ENCODE measurements at places on chromosomes 1 and 21.
A peak's percentile ranks its signal among the peaks of the same experiment; 100 is the strongest.

GRCh38 chr1:232162001-232162400, 467.9 kb downstream of the SIPA1L2 start:
- no peak for DNase-seq

GRCh38 chr1:55369474-55369873, 154.3 kb upstream of the USP24 start:
- DNase-seq = no peak

DNA sequence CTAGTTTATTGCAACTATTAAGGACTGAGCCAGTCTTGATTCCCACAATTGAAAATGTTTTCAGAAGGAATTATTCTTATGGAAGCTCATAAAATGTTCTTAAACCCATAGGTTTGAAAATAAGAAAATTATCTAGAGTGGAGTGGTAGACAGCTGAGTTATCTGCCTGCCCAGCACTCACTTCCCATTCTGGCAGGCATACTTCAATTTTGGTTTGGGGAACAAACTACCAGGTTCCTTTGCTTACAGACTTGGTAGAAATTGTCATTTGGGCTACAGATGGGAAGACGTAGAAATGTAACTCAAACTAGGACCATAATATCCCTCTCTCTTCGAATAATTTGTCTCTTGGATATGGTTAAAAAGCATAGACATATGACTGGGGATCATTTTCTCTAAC, 18.4 kb downstream of the JUN start:
- DNase-seq = no peak

DNA sequence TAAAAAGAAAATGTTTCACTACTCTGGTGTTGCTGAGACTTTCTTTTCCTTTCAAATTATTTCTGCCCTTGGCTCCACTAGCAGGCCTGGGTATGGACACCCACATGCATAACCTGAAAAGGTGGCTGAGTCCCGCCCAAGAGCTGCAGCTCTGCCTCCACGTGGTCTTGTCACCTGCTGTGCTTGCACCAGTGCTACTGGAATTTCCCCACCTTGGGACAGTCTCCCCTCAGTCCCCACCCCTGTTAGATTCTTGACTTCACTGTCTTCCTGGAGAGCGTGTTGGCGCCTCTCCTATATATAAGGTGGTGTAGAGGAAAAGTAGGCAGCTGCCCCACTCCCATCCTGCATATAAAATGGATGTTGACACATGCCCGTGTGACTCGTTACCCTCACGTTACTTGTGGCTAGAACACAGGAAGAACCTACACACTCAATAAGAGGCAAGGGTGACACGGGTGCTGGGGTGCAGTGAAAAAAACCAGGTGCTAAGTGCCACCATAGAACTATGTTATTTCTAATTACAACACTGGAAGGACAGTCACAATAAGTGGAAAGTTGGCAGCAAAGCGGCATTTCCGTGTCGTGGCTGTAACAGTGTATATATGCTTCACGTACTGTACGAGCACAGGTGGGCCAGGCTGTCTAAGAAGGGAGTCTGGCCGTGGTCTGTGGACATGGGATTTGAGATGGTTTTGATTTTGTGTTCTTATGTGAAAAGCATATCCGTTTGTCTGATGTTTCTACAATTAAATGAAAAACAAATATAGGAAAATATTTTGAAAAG, 61.0 kb downstream of the POFUT2 start:
- peak; percentile 13 for DNase-seq

DNA sequence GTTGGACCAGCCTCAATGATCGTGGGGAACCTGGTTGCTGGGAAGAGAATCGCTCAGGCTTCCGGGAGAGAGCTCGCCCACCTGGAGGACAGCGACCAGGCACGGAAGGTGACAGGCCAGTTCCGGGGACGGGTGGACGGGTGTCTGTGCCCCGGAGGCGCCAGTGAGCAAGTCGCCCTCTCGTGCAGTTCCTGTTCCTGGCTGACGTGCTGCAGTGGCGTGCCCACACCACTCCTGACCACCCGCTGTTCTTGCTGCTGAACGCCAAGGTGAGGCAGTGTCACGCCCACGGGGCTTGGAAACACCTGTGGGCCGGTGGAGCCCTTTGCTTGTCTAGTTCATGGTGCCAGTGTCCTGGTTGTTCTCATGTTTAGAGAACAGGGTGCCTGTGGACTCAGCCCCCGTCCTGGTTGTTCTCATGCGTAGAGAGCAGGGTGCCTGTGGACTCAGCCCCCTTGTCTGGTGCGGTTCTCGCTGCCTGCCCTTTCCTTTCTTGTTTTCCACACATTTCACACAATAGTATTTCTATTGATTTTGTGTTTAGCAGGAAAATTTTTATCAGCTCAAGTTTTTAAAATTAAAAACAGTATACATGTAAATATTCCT, 53.1 kb downstream of the S100B start:
- no peak for DNase-seq

DNA sequence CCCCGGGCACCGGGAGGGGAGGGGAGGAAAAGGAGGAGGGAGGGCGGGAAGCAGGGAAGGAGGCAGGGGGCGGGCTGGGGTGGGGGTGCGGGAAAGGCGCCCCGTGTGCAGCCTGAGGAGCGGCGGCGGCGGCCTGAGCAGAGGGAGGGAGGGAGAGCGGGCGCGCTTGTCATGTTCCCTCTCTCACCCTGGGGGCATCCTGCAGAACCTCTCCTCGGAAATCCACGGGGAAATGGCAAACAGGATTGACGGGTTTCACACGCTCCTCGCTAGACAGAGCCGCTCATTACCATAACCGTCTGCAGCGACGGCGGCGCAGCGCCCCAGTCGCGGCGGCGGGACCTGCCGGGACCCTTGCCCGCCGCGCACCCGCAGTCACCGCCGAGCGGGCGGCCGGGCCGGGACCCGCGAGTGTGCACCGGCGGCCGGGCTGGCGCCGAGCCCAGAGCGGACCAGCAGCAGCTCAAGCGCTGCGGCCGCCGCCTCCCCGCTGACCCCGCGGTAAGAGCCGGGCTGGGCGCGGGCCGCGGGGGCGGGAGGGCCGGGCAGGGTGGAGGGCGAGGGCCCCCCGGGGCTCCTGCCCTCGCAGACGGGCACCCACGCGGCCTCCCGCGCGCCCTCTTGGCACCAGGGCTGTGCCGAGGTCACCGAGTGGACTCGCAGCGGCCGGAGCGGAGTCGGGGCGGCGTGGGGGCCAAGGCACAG, at the start of gene SERTAD4:
SERTAD4 (plus strand) TSS at position 286 of the 705 bp plus-strand sequence. CDS start 5,165 bp downstream, outside the sequence.
- DNase-seq = no peak

- no peak for DNase-seq
Observed at GRCh38 chr1:186739515-186739914, 59.3 kb upstream of the PTGS2 start.

GRCh38 chr1:11054181-11054580, 5.6 kb downstream of the SRM start:
- DNase-seq = no peak

GRCh38 chr1:45924736-45925135, 121.3 kb downstream of the MAST2 start:
- DNase-seq = no peak

DNA sequence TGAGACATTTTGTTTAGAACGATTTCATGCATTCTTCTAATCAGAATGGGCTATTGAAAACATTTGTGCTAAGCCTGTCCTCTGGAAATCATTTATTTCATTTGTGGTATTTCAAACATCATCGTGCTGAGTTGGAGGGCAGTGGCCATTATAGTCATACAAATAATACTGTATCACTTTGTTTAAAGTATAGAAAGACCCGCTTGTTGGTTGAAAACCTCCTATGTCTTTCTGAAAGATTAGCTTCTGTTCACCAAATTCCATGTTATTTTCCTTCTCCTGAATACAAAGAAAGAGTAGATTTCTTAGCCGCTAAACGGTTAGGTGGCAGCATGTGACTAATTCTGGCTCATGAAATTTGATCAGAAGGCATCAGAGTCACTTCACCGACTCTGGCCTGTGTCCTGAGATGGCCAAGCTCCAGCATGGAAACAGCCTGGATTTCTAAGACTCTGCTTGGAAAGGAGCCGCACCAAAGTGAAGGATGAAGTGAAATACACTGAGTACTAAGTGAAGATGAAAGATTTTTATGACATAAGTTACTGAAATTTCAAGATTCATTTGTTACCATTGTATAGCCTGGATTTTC, 355.1 kb downstream of the USP25 start:
- no peak for DNase-seq

DNA sequence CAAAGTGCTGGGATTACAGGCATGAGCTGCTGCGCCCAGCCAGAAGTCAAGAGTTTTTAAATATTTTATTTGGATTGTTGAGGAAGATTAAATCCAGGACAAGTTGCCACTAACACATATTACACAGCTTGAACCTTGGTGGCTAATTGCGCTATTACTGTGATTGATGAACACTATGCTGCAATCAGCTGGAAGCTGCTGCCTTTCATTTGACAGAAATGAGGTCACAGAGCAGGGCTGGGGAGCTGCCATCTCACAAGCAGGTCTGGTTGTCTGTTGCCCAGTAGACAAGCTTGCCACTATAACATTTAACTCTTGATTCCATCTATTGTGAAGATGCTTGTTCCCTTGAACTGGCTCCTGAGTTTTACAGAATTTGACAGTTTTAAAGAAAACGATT, 37.4 kb upstream of the NRDC start:
- DNase-seq = no peak

DNA sequence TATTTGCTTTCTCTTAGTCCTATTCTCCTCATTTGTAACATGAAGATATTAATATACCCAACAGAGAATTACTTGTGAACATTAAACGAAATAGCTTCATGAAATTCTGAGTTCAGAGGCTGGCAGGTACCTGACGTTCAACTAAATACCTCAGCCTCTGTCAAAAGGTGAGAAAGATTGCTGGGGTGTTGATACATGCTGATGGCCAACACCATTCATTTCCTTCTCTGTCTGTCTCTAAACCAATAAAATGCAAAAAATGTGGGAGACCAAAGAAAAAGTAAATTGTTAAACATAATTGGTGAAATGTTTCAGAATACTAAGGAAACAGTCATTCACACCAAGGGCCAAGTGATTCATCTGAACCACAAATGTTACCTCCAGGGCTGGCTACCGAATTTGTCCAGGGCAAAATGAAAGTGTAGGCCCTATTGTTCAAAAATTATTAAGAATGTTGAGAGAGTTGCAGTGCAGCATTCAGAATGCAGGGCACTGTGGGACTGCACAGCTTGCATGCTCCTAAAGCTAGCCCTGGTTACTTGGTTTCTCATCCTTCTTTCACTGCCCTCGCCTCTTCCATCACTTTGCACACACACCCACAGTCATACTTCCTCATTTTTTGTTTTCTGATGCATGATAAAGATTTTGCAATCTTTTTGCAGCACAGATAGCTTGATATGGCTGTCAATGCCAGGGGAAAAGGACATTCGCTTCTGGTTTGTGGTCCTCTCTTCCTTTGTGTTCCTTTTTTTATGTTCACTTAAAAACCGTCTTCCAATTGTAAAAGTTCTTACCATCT, 414.3 kb upstream of the NR5A2 start:
- DNase-seq = no peak

DNA sequence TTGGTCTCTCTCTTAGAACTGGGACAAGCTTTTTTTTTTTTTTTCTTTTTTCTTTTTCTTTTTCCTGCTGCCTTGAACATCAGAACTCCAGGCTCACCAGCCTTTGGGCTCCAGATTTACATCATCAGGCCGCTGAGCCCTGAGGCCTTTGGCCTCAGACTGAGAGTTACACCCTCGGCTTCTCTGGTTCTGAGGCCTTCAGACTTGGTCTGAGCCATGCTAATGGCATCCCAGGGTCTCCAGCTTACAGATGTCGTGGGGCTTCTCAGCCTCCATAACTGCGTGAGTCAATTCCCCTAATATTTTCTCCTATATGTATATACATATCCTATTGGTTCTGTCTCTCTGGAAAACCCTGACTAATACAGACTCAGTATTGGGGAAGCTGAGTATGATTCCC, 36.5 kb upstream of the RC3H1 start:
- no peak for DNase-seq
